ENCODE measurements at places on chromosomes 3 and 15.

DNA sequence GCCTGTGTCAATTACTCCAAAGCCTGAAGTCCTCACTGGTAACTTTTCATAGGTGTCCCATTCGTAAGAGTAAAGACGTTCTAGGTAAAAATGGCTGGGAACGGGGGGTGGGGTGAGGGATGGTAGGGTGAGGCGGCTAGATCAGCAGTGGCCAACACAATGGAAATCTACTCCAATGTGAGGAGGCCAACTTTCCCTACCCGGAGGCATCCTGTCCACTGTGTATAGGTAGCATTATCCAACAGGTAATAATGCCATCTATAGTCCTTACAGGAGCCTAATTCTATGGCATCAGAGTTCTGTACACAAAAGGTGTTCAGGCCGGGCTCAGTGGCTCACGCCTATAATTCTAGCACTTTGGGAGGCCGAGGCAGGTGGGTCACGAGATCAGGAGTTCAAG lies 29.1 kb downstream of the HDC start:
- DNase-seq, result no peak

GRCh38 chr3:157785102-157785826 lies 282.0 kb upstream of the VEPH1 start:
- peak; percentile 13 for DNase-seq

DNA sequence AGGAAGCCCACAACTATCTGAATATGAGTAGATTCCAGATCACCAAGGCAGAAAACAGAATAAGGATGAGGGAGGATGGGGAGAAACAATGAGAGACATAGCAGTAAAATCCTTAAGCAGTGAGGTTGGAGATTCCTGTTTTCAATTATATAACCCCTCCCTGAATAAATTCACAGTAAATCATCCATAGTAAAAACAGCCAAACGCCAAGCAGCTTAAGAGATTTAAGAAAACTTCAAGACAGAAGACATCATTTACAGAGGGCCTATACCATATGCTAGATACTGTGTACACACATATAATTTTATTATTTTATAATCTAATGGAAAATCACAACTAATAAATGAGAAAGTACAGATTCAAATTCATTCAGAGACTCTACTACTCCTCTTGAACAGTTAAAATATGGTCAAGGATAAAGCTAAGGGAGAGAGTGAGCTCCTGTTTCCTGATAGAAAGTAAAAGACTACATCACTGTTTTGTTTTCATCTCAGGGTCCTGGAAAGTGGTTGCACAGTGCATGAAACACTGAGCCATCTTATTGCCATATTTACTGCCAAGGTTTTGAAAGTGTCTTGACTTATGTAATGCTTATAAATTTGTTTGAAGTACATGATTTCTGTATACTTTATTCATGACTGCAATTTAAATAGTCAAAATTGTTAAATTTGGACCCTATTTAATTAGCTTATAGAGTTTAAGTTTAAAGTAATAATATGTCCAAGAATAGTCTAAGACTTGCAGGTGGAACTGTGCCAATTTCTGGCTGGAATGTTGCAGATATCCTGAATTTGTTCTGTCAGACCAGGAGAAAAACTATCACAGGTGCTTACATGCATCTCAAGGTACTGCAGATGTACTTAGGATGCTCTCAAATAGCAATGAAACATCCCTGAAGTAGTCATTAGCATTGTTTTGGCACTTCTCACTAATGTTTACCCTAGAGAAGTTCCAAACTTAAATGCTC lies 141.4 kb downstream of the TBL1XR1 start:
- no peak for DNase-seq

GRCh38 chr3:111246967-111247760 lies 175.5 kb downstream of the NECTIN3 start:
- no peak for DNase-seq

DNA sequence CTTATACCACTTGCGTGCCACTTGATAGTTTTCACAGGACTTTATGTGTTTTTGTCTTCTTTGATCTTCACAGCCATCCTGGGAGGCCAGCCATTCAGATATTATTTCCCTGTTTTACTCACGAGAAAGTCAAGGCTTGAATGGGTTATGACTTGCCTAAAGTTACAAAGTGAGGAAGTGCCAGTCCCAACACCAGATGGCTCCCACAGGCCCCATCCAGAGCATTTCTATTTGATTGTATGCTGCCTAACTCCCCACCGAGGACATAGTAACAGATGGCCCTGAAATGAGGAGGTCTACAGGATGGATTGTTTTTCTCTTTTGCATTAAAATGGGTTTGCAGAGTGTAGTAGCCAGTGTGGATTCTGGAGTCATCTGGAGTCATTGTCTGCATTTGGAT lies 74.5 kb downstream of the SPTSSB start:
- no peak for DNase-seq

DNA sequence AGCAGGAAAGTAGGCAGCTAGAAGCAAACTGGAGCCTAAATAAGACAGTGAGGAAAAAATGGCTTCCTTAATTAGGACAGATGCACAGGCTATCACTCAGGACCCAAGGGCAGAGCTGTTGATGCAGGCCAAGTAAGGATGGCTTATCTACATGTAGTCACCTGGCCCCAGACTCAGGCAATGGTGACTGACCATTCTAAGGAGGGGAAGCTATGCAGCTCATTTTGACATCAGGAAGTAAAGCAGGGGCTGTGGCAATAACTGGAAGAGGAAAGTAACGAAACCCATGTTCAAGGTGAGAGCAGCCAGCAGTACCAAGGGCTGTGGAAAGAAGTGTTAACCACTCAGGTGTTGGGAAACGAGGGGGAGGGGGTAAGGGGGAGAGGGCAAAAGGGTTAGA lies 16.2 kb downstream of the ACAD11 start:
- DNase-seq, result no peak

GRCh38 chr3:88385090-88385489 lies 235.3 kb downstream of the C3orf38 start:
- no peak for DNase-seq

- no peak for DNase-seq
These were observed at the start of gene KLHL6 for GRCh38 chr3:183555541-183556081. Gene KLHL6 (minus strand): TSS chr3:183555706. CDS start chr3:183555653, 53 bp downstream.

GRCh38 chr3:38720465-38720864 lies 71.0 kb upstream of the SCN5A start:
- DNase-seq, result no peak

DNA sequence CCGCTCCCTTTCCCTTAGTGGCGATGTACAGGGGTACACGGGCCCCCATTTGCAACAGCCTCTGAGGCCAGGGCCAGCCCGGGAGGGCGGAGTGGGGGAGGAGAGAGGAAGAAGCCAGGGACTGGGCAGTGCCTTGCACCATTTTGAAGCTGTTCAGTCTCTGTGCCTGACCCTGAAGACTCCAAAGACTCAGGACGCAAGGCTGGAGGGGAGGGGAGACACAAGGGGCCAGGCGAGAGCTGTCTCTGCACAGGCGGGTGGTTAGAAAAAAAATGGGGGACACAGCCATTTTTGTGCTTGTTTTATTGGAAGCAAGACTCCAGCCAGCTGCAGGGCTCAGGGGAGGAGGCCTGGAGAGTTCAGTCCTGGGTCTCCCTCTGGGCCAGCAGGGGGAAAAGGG lies 1.6 kb downstream of the RPP25 start:
- no peak for DNase-seq

GRCh38 chr15:41820791-41821423 lies 7.0 kb upstream of the JMJD7 start:
- DNase-seq, result no peak

DNA sequence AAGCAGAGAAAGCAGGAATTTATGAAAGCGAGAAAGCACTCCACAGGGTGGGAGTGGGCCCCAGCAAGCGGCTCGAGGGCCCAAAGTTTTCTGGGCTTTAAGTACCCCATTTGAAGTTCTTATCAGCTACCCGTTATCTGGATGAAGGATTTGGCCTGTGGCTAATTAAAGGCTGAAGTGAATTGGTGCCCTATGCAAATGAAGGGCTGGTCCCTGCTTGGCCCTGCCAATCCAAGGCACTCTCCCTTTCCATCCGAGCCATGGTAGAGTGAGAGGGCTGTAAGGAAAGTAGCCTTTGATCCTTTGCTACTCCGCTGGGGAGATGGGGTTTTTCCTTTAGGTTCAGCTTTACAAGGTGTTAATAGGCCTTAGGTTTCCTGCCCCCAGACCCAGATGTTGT lies 469.3 kb upstream of the CFAP20DC start:
- DNase-seq, result no peak

- no peak for DNase-seq
These were observed 629.2 kb upstream of the AGTR1 start for GRCh38 chr3:148068466-148068865.

DNA sequence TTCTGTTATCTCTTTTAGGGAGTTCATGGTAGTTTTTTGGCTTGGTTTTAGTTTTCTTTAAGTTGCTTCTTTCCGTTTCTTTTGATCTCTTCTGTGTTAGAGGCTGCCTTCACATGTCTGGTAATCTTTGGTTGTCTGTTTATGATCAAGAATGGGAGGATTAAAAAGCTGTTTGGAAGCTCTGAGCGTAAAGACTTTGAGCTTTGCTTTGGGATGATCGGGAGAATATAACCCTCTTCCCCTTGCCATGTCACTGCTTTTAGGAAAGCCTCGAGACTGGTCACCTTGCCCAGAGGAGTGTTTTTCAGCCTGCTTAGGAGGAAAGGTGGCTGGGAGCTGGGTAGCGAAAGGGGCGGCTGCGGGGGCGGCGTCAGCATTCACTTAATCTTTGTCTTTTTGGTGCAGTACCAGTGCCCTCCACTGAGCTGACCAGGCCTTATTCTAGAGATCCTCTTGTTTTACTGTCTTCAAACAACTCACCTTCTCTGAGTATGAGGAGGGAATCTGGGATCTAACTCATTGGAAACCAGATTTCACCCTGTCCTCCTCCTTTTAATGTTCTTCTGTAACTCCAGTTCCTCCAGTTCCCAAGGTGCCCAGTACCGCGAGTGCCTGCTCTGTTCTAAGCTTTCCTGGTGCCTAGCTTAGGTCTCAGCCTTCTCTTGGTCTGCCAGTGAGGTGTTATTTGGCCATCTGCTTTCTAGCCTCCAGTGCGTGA lies 15.5 kb downstream of the TATDN2 start:
- DNase-seq, result peak; percentile 69

Measured in uterus (tissue), 4 donors.